ENCODE measurements at places on chromosomes 3 and 15.
A peak's percentile ranks its signal among the peaks of the same experiment; 100 is the strongest.

DNA sequence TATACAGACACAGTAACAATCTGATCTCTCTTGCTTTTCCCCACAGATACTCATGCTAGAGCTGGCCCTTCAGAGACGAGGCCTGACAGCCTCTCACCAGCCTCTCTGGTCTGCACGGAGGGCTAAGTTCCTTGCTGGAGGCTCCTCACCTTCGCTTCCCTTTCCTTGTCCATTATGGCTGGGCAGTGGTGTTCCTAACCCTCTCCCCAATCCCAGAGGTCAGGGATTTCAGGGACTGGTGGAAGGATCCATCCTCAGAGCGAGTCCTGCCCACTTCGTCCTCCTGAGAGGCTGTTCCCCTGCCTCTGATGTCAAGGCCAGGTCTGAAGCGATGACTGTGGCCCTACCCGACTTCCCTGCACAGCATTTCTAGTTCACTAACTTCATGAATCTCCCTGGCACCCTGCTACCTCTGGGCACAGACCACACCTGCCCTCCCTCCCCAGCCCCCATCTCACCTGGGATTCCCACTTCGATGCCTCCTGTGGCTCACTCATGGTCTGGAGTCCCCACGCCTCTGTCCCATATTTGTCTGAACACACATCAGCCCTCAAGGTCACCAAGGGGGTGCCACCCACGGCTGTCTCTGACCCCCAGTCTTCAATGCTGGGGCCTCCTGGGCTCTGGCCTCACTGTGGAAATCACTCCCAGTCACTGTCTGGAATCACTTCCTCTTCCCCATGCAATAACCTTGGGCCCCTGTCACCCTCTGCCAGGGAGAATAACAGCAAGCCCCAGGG, 124.9 kb upstream of the PRR20G start:
- DNase-seq = no peak

GRCh38 chr3:152471814-152472671, 203.3 kb downstream of the MBNL1 start:
- peak; percentile 61 for DNase-seq

GRCh38 chr3:105435277-105435676, 68.6 kb downstream of the ALCAM start:
- DNase-seq = no peak

- DNase-seq = no peak
Observed at GRCh38 chr3:16033889-16034687, 140.4 kb upstream of the GALNT15 start.

DNA sequence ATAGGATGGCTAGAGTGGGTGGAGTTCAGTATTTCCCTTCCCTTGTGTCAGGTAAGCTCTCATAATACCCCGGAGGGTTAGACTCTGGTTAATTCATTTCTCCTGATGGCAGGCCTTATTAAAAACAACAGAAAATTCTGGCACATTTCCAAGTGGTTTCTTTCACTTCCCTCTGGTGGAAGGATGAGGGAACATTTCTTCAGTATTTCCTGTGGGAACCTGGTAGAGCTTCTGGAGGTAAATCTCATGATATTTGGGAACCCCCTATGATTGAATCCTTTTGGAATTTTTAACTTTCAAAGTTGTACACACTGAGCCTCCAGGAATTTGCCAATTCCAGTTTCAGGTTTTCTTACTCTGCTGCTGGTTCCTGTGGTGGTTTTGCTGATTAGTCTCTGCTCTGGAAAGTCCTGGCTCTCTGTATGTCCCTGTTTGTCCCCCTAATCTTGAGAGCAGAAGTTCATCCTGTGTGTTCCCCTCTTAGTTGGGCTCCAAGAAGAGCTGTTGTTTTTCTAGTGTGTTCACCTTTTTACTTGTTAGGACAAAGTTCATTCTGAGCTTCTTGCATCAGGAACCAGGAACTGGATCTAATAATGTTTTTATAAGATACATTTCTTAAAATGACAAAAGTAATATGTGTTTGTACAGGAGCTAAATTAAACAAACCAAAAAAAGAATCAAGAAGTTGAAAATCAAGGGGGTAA, 12.1 kb downstream of the CHRNA7 start:
- peak; percentile 39 for DNase-seq

- DNase-seq = no peak
Observed at GRCh38 chr3:87780811-87781210, 278.0 kb downstream of the CGGBP1 start.

- peak; percentile 74 for DNase-seq
Observed at GRCh38 chr3:159273608-159274007, 471.8 kb downstream of the MFSD1 start.

- no peak for DNase-seq
Observed at GRCh38 chr3:127744875-127745274, 72.1 kb downstream of the ABTB1 start.

DNA sequence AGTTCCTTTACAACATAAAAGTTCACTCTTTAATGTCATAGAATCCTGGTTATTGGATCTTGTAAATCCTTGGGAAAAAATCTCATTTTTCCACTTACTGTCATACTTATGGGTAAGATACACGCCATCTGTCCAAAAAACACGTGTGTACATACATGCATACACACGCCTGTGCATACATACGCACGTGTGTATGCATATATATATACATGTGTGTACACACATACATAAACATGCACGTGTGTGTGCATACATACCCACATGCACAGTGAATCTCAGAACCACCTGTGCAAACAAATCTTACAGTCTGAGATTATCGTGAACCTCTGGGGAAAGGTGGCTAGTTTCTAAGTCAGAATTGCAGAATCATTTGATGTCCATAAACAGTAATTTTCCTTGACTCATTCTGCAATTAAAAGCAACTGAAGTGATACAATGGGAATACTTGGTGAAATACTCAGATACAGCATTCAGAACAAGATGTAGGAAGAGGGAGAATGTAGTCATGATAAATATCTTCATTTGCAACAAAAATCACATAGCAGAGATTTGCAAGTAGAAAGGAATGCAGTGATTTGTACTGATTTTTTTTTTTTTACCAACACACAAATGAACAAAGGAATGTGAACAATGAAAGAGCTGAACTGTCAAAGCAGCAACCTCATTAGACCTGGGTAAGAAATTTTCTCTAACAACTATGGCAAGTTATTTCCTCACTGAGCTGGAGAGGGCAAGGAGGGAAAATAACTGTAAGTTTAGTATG, 160.6 kb upstream of the POU1F1 start:
- no peak for DNase-seq

DNA sequence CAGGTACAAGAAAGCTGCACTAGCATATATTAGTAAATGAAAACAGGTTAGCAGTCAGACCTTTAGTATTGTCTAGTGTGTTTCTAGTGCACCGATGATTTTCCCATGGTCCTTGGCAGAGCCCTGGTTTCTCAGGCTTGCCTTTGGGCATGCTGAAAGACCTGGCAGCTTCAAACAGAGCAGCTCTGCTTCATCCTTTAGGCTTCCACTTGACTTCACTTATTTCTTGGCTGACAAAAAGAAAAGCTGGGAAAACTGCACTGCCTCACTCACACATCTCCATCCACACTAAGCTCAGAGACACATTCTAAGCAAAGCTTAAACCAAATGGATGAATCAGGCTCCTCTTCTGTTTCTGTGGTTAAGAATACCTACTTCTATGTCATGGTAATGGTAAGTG, 374.8 kb upstream of the PDZRN3 start:
- no peak for DNase-seq

DNA sequence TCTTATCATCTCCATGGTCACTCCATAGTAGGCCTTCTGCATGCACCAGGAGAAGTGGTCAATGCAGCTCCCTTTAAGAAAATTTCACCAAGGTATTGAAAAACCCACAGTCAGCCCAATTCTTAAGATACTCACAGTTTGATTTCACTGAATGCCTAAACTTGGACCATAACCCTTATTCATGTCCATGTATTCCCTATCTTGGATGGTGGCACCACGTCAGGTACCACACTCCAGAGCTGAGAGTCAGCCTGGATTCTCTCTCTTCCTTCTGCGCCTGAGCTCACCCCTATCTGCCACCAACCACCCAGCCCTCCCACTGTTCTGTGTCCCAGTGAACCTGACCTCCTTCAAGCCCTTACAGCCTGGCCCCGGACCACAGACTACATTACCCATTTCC, 183.2 kb upstream of the NR2F2 start:
- no peak for DNase-seq

DNA sequence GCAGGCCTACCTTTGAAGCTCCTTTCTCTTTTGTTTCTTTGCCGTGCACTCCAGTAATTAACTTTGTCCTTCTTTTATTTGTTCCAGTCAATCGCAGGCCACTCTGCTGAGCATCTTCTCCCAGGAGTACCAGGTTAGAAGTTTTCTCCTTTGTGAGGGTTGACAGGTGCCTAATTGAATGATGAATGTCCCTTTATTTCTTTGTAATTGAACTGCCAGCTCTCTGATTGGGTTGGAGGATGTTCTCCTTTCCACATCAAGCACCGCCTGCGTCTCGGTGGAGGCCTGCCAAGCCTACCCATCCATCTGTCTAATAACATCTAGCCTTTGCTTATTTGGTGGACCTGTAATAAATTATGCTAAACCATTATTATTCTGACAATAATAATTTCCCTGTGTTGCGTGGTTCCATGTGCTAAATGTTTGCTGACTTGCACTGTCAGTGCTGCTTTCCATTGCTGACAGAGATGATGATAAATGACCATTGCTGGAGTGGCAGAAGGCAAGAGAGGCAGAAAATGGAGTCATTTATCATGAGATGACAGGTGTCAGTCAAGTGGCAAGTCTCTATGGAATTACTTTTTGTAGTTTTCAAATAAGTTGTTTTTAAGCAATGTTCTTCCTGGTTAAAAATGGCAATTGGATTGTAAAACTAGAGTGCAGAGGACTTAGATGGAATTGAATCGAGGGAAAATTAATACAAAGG, 64.9 kb downstream of the CDIN1 start:
- DNase-seq = no peak

GRCh38 chr3:56783644-56784447, 17.9 kb downstream of the ARHGEF3 start:
- peak; percentile 77 for DNase-seq

DNA sequence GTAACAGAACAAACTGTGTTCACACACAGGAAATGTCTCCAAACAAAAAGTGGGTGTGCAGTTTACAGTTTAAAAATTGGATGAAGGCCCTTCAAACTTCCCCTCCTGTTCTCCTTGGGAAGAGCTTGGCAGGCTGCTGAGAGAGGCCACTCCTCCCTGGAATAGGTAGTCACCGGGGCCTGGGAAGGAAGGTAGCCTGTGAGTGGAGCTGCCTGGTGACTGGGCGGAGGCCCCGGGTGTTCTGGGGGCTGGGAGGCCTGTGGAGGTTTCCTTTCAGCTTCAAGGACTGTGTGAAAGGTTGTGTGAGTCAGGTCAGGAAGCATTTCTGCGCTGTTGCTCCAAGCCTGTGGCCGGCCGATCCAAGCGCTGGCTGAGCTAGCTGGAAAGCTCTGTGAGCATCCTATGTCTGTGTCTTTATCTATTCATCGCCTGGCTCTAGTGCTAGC, 14.1 kb downstream of the SLCO3A1 start:
- DNase-seq = no peak

- DNase-seq = no peak
Observed at GRCh38 chr3:99686469-99686868, 48.1 kb downstream of the COL8A1 start.

GRCh38 chr3:184674626-184675025, 37.2 kb downstream of the MAGEF1 start:
- DNase-seq = no peak

DNA sequence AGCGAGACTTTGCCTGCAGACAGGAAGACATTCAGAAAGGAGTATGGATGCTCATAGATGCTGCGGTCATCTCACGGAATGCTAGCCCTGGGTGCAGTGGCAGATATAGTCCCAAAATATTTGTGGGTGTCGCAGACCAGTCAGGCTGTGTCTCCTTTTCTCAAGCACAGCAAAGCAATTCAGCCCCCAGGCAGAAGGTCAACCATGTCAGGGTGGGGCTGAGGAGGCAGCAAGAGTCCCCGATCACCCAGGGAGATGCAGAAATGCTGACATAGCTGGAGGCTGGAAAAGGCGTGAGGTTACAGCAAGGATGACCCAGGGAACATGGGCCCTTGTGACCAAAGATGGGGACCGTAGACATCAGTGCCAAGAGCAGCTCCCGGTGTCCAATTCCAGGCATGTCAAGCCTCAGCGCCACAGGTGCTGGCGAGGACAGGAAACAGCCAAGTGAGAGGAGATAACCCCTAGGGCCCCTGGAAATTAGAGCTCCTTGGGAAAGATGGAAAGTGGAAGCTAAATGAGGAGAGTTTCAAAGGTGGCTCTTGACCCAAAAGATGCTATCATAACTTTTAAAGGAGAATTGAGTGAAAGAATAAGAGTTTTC, 81.2 kb upstream of the ABHD17C start:
- no peak for DNase-seq

Measured in left kidney (tissue), 8 donors.